ENCODE measurements at places on chromosomes 16 and 17.

GRCh38 chr17:76414334-76415295 is 30.2 kb downstream of the SPHK1 start:
- no peak for DNase-seq

GRCh38 chr16:118857-119256 is 19.6 kb downstream of the NPRL3 start:
- DNase-seq: no peak

- no peak for DNase-seq
These were observed 54.4 kb upstream of the PABPN1L start for GRCh38 chr16:88920618-88921590.

GRCh38 chr17:80953471-80954315 is 37.9 kb upstream of the CHMP6 start:
- DNase-seq: no peak

DNA sequence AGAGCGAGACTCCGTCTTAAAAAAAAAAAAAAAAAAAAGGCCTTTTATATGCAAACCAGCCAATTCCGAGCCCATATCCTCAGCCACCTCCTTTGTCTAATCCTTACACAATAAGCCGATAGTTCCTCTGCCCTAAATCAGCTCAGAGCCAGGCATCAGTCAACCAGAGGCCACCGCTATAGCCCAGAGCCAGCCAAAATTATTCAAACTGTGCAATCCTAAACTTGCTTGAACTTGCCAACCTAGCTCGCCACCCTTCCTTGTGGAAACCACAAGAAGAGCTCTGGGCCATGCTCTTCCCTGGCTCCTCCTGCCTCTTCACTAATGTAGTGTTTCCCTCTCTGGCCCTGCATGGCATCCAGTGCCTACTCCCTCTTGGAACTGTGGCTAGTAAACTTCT is 17.7 kb downstream of the ITGAL start:
- DNase-seq: no peak

- DNase-seq: peak; percentile 60
These were observed at the start of gene CTCF for GRCh38 chr16:67562526-67562917. TSS of gene CTCF (plus strand) at chr16:67562526. CDS start at chr16:67610833, 48,307 bp downstream.

DNA sequence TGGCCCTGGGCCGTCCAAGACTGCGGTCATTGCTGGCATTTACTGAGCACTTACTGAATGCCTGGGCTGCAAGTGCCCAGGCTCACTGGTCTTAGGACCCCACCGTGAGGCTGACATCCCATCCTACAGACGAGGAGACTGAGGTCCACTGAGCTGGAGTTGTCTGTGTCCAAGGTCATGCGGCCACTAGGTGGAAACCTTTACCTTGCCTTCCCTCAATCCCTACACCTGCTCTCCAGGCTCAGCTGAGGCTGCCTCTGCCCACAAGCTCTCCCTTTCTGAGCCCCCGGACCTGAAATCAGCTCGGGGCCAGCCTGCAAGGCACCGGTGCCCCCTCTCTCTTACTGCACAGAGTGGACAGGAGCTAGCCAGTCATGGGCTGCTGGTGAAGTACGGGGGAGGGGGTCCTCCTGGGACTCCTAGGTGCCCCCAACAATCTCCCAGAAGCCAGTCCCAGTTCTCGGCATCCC is 1.5 kb downstream of the CASKIN1 start:
- DNase-seq: no peak

DNA sequence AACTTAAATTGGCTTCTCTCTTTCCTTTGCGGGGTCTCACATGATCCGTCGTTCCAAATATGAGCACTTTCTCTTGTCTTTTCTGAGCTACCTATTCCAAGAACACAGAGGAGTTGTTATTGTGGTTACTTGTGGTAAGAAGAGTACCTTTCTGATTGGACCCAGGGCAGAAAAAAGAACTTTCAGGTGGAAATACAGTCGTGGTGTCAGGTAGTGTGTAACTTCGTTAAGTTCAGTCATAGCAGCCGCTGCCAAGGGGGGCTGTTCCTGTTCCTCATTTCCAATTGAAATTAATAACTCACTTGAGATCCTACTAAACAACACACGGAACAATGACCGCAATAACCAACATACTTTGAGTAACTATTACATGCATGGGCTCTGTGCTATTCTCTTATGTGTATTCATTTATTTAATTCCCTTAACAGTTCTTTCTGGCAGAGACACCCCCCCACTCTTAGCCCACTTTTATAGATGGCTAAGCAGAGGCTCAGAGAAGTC is 681.7 kb downstream of the MAF start:
- no peak for DNase-seq

- no peak for DNase-seq
These were observed 121.7 kb upstream of the CCL2 start for GRCh38 chr17:34133350-34133749.

DNA sequence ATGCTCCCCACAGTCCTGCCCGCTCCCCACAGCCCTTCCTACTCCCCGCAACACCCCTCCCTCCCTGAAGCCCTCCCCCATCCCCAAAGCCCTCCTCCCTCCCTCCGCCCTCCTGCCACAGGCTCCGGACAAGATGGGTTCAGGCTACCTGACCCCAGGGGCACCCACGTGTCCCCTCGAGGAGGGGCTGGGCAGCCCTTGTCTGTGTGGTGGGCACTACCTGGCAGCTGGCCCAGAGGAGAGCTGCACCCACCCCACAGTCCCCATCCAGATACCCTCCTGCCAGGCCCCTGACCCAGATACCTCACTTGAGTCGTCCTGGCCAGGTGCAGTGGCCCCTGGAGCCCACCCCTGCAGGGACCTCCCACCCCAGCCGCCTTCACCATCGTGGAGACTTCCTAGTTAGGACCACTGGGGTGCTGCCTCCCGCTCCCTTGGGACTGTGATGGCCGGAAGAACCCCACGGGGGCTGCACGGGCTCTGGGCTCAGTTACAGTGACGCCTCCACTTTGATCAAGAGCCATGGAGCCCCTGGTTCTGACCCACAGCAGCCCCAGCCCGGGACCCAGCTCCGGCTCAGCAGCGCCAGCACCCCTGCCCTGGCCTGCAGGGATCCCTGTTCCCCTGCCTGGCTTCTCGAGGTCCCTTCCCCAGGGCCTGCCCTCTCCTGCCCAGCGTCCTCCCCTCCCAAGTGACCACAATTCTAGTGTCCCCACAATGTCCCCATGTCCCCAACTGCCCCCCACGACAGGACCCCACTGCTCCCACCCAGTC is 806 bp downstream of the PERCC1 start:
- DNase-seq: no peak

DNA sequence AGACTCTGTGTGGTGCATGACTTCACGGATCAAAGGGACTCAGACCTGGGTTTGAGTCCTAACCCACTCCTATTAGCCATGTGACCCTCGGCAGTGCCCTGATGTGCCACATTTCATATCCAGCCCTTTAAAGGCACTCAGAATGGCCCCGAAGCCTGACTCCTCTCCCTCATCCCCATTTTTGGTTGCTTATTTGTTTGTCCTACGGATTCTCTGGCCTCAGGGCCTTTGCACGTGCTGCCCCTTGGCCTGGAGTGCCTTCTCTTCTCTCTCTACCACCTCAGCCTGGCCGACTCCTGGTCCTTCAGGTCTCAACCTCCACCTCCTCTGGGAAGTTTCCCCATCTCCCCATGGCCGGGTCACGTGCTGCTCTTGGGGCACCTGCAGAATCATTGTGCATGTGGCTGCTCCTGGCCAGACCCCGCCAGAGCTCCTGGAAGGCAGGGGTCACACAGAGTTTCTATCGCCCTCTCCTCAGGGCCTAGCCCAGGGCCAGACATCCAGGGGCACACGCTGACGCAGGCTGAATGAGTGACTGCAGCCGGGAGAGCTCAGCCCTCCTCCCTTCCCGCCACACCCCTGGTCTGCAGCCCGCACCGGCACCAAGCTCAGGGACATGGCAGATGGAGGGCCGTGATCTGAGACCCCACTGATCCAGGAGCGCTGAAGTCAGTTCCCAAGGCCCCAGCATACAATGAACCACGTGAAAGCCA is 22.0 kb upstream of the CIBAR2 start:
- DNase-seq: no peak

- DNase-seq: no peak
These were observed 33.3 kb downstream of the CMTM3 start for GRCh38 chr16:66637806-66638205.

DNA sequence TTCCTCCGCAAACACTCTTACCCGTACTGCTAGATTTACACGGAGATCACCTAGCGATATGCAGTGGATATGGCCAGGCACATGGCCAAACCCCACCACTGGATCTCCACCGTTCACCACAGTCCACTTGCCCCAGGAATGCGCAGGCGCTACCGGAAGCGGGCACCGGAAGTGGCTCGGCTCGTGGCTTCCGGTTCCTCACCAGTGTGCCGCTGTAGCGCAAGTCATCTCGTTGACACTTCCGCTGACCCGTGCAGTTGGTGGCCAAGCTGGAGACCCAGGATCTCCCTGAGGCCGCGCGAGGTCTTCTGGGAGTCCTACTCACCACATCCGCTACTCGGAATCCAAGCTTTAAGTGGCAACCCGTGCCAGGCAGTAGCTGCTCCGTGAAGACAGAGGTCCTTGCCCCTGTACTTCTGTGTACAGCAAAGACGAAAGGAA is 11.5 kb downstream of the ZNF597 start:
- peak; percentile 5 for DNase-seq

DNA sequence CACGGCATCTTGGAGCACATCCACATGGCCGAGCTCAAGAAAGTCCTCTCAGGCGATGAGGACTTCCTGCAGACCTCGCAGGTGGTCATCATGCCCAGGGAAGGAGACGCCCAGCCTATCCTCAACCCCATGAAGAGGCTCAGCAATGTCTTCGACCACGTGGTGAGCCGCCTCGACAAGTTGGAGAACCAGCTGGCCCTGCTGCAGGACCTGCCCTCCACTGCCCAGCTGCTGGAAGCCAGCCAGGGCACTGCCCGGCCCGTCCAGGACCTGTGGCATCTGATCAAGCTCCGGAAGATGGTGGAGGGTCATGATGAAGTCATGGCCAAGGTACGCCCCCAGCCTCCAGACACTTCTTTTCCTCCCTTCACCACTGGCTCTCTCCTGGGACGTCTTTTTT is 440 bp downstream of the C16orf96 start:
- no peak for DNase-seq

- DNase-seq: no peak
These were observed 306.0 kb downstream of the FOXL1 start for GRCh38 chr16:86884390-86884650.

- no peak for DNase-seq
These were observed 60.9 kb downstream of the CACNG1 start for GRCh38 chr17:67105213-67105612.

DNA sequence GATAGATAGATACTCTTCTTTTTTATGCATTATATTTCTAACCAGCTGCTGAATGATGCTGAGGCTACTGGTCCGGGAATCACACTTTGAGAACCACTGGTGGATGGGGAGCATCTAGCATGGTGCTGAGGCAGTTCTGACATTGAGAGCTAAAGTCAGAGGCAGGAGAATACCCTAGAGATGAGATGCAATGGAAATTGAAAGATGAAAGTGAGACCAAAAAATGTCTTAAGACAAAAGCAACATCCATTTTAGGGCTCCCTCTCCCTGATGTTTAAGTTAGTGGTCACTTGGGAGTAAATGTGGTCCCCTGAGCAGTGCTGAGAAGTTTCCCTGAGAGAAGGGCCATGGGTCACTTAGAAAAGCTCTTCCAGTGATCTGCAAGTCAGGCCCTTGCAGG is 6.8 kb downstream of the PCTP start:
- no peak for DNase-seq

DNA sequence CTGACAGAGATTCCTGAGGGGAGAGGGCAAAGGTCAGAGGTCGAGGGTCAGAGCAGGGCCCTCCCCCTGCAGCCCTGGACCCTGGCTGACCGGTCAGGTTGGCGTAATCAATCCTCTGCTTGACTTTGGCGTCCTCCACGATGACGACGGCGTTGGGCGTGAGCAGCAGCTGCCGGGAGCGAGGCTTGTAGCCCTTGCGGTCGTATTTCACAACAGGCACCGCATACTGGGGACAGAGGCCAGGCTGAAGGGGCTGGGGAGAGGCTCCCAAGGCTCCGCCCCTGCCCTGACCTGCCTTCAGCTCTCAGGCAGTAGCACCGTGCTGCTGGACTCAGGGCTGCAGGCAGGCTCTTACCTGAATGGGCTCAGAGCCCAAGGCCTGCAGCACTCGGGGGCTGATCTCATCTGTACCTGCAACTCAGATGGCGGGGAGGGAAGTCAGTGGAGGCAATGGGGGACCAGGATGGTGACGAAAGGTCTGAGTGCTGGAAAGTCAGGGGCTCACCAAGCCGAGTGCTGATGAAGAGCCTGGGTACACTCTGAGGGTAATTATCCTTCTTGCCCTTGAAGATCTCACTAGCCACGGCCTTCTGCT is 12.0 kb upstream of the CRK start:
- DNase-seq: no peak

- DNase-seq: no peak
These were observed 15.2 kb upstream of the SKAP1 start for GRCh38 chr17:48445248-48445620.

- no peak for DNase-seq
These were observed 76.0 kb downstream of the ARHGAP23 start for GRCh38 chr17:38504216-38504615.

GRCh38 chr17:82615084-82616020 is 32.9 kb downstream of the WDR45B start:
- no peak for DNase-seq

DNA sequence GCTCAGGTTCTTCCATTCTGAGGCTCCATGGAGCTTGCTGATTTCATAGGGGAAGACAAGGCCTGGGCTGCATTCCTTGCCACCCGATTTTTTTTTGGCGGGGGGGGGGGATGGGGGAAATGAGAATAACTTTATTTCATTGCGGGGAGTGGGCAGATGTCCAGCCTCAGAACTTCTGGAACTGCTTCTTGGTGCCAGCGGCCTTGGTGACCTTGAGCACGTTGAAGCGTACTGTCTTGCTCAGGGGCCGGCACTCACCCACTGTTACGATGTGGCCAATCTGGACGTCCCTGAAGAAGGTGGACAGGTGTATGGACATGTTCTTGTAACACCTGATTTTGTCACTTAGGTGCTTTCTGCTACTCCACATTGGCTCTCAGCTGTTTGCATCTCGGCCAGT is 8.3 kb upstream of the CENPT start:
- DNase-seq: no peak

GRCh38 chr16:31488468-31489297 is 5.8 kb downstream of the SLC5A2 start:
- DNase-seq: no peak

GRCh38 chr17:58427807-58428206 is 10.5 kb upstream of the RNF43 start:
- no peak for DNase-seq

- DNase-seq: no peak
These were observed 10.8 kb downstream of the IFT140 start for GRCh38 chr16:1601031-1601430.

- DNase-seq: no peak
These were observed 151.3 kb downstream of the RPTOR start for GRCh38 chr17:80695979-80696378.

GRCh38 chr16:8370374-8371270 is 219.7 kb downstream of the TMEM114 start:
- no peak for DNase-seq
